Sigmoid colon (tissue), 7 donors: ENCODE measurements at places on chromosomes 11 and 22. TPM values are rescaled to one million over a fixed set of nuclear protein-coding genes. Genes with fewer than 3 reads are reported as not detected.

DNA sequence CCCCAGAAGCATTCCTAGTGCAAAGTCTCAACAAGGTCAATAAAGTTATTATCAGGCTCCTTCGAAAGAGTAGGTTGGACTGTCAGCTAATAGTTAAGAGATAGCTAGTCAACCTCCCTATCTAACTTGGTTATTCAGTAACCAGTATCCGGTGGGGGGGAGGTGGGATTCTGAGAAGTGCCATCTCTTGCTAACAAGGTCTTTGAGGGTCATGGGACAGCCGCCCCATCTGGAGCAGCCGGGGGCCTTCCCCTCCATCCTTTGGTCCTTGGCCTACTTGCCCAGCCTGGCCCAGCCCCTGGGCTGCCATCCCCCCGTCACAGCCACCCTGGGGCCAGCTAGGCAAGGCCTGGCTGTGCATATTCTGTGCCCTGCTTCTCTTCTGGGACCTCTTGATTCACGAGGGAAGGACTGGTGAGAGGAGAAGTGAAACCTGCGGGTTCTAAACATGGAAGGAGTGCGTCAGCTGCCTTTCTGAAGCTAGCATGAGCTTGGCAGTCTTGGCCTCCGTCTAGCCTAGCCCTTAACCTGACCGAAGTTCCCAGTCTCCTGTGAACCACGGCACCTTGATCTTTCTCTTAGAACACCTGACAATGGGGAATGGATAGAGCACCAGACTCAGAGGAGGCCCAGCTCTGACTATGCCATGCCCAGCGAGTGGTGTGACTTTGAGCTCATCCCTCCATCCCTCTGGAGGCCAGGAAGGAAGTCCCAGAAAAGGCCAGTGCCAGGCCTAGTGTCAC, 9.3 kb downstream of the SLC37A2 start:
- no peaks in the 10 kb centered on the region for H3K36me3 ChIP-seq
- H3K27me3 ChIP-seq: no peaks in the 10 kb centered on the region
- no peak overlapping the region for H3K4me3 ChIP-seq
- no peaks in the 10 kb centered on the region for H3K4me1 ChIP-seq

- no peak for DNase-seq
Measured at GRCh38 chr11:122898799-122899198, 16.2 kb downstream of the JHY start.

DNA sequence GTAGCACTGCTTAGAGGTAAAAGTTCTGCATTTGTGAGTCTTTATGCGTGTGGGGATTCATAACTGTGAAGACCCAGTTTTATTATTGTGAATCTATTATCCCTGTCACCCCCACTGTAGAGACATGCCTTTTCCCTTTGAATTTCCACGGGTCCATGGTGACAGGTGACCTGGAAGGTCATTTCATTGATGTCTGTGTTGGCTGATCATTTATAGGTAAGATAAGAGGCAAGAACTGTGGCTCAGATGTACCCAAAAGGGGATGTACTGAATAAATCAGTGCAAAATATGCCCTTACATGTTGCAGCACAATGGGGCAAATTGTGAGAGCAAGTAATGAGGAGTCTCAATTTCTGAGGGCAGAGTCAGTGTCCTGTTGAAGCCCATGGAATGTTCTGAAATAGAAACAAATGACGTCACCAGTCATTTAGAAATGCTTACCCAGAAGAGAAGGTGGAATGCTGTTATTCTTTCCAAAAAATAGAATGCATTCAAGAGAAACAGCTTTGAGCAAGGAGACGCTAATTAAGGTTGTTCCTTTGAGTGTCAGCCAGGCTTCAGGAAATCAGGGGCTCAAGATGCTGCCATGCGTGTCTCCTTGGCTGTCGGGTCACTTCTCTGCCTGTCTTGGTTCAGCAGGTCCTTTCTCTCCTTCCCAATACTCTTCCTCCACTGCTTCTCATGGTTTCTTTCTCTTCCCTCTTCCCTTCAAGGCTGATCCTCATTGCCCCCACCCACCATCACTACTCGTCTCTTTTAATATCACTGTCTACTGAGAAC, 118.7 kb upstream of the E2F8 start:
- no peak overlapping the region for H3K27ac ChIP-seq
- no peaks in the 10 kb centered on the region for H3K36me3 ChIP-seq
- no peak for DNase-seq
- H3K27me3 ChIP-seq: no peaks in the 10 kb centered on the region

- H3K36me3 ChIP-seq: no peaks in the 10 kb centered on the region
- no peaks in the 10 kb centered on the region for H3K27me3 ChIP-seq
- H3K27ac ChIP-seq: no peak overlapping the region
- DNase-seq: no peak
- no peaks in the 10 kb centered on the region for H3K4me1 ChIP-seq
Measured at GRCh38 chr11:79396674-79397073, 44.2 kb downstream of the TENM4 start.

DNA sequence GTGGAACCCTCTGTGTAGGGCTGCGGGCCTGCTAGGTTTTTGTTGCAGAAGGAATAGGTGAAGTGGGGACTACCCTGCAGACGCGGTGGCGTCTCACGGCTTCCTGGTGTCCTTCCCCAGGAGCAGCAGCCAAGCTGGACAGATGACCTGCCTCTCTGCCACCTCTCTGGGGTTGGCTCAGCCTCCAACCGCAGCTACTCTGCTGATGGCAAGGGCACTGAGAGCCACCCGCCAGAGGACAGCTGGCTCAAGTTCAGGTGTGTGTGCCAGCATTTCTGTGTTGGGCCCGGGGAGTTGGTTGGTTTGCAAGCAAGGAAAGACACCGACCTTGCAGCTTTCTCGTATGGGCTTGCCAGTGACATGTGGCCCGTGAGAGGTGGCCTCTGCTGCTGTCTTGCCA, 15.3 kb downstream of the TAB1 start:
- H3K4me3 ChIP-seq: no peak overlapping the region
- no peaks in the 10 kb centered on the region for H3K4me1 ChIP-seq
- no peak overlapping the region for H3K27ac ChIP-seq
- peaks cover 45% of the 10 kb centered on the region for H3K36me3 ChIP-seq
- DNase-seq: no peak

GRCh38 chr11:47258317-47258902, 614 bp downstream of the NR1H3 start:
- no peaks in the 10 kb centered on the region for H3K27me3 ChIP-seq
- H3K36me3 ChIP-seq: no peaks in the 10 kb centered on the region
- no peaks in the 10 kb centered on the region for H3K4me1 ChIP-seq
- no peak for DNase-seq

- H3K36me3 ChIP-seq: no peaks in the 10 kb centered on the region
- no peak overlapping the region for H3K27ac ChIP-seq
- no peaks in the 10 kb centered on the region for H3K27me3 ChIP-seq
- no peak for DNase-seq
Measured at GRCh38 chr11:76836613-76837291, 24.0 kb upstream of the ACER3 start.

- no peak overlapping the region for H3K27ac ChIP-seq
- DNase-seq: no peak
- H3K36me3 ChIP-seq: no peaks in the 10 kb centered on the region
- no peaks in the 10 kb centered on the region for H3K27me3 ChIP-seq
- no peak overlapping the region for H3K4me3 ChIP-seq
- peaks cover 20% of the 10 kb centered on the region for H3K4me1 ChIP-seq
Measured at GRCh38 chr22:47564158-47564450, 801.7 kb downstream of the TBC1D22A start.

DNA sequence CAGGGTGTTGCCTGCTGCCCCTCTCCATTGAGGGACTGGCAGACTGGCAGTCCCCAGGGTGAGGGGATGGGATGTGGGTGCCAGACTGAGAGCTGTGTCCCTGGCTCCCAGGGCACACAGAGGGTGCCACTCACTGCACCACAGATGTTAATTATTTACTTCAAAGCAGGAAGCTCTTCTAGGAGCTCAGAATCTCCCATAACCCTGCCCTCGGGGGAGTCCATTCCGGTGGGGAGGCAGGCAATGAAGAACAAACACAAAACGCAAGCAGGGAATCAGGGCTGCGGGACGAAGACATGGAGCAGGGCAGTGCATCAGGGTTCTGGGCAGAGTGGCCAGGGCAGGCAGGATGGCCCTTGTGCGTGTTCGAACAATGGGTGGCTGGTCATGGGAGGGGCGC, 24.4 kb upstream of the FLRT1 start:
- no peaks in the 10 kb centered on the region for H3K4me1 ChIP-seq
- H3K36me3 ChIP-seq: no peaks in the 10 kb centered on the region
- no peaks in the 10 kb centered on the region for H3K27me3 ChIP-seq
- no peak overlapping the region for H3K4me3 ChIP-seq
- no peak for DNase-seq

GRCh38 chr22:38868286-38868721, 3.7 kb downstream of the CBX6 start:
- peak; percentile 50 for DNase-seq
- peaks cover 73% of the 10 kb centered on the region for H3K4me1 ChIP-seq
- H3K27me3 ChIP-seq: no peaks in the 10 kb centered on the region
- peaks cover 17% of the 10 kb centered on the region for H3K36me3 ChIP-seq
- H3K27ac ChIP-seq: no peak overlapping the region
- no peak overlapping the region for H3K4me3 ChIP-seq

DNA sequence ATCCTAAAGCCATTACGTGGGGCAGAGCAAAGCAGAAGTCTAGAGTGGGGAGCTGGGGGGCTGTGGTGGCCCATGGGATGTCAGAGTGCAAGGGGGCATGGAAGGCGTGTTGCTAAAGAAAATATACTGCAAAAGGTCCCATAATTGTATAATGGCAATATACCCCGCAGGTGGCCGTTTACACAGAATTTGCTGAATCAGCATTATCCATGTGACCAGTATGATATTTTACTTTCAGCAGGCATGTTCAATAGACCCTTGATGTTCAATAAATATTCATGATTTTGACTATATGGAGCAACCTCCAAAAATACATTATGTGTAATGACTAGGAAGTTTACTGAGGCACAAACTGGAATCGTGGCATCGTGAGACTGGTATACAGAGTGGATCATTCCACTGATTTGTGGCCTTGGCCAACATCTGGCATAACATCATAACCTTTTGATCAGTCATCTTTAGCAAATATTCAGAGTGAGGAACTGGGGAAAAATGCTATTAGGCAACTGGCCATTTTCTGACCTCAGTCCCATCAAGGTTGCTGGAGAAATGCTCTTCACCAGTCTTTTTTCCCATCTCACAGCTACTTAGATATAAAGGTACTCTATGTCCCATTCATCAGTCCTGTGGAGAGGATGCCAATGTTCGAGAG, 29.3 kb upstream of the PPP2R1B start:
- H3K27ac ChIP-seq: no peak overlapping the region
- DNase-seq: no peak
- no peaks in the 10 kb centered on the region for H3K4me1 ChIP-seq
- H3K4me3 ChIP-seq: no peak overlapping the region

DNA sequence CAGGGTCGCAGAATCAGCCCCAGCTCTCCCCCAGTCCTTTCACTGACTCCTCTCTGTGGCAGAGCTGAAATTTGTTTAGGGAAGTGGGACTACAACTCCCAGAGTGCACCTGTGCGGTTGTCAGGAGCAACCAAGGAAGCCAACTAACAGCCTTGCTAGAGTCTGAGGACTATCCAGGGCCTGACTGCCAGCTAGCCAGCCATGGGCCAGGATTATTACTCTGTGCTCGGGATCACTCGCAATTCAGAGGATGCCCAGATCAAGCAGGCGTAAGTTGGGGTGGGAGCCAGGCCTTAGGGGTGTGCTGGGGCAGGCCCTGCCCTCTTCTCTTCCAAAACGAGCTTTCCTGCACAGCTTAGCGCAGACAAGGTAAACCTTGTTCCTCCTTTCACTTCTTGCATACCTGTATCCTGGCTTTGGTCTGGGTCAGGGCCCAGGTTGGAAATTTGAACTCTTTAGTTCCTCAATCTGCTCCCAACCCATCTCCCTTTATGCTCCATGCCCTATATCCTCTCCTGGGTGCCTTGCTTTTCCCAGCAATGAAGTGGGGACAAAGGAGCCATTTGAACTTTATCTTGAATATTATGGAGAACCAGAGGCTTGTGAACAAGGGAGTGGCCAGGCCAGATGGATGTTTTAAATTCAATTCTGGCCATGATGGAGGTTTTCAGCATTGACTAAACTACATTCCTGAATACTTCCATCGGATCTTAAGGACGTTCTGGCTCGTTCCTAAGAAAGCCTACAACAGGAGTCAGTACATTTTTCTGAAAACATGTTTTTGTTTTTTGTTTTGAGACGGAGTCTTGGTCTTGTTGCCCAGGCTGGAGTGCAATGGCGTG, at the start of gene DNAJB13:
DNAJB13 (plus strand) TSS at position 158 of the 842 bp plus-strand sequence; CDS start at position 202, 44 bp downstream.
- no peak within 1 kb of the TSS for H3K27ac ChIP-seq
- DNase-seq: peak; percentile 33
- no peaks in the 10 kb centered on the region for H3K27me3 ChIP-seq
- no peaks in the 10 kb centered on the region for H3K36me3 ChIP-seq

DNA sequence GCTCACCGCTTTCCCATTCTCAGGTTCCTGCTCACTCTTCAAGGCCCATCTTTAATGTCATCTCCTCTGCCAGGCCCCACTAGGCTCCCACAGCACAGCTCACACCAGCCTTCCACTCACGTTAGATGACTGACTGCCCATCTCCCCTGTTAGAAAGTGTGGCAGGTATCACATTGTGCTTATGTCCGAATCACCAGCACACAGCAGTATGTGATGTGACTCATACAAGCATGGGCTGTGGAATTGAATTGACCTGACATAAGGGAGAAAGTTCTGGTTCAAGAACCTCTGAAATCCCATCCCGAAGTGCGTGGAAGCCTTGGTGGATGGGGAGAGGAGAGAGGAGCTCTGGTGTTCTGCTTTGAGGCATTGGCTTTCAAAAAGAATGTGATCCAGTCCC, 6.5 kb downstream of the VSTM5 start:
- no peak for DNase-seq
- no peak overlapping the region for H3K27ac ChIP-seq
- H3K36me3 ChIP-seq: no peaks in the 10 kb centered on the region
- peaks cover 9% of the 10 kb centered on the region for H3K4me1 ChIP-seq

DNA sequence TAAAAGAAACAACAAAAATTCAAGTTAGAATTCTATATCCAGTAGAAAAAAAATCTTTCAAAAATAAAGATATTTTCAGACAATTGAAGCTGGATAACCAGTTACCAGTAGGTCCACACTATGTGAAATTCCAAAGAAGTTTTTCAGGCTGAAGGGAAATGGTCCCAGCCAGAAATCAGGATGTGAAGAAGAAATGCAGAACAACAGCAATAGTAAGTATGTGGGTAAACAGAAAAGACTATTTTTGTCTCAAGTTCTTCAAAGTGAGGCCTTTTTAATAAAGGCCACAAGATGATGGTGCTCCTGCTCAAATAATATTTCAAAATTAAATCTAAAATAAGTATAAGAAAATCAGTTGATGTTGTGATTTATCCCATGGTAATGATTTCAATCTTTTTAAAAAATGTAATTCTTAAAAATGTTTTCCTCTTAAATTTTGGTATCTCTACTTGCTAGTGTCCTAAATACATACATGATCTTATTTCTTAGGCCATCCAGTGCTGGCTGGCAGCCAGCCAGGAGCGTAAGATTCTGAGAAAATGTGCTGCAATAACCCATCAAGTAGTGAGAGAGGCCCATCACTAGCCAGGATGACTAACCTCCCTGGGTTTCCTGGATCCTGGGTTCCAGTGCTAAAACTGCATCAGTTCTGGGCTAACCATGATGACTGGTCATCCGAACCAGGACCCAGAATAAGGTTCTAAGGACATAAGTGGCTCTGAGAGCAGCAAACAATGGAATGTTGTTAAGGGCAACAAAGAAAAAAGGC, 15.6 kb upstream of the UCP3 start:
- peaks cover 8% of the 10 kb centered on the region for H3K4me1 ChIP-seq
- H3K36me3 ChIP-seq: no peaks in the 10 kb centered on the region
- no peaks in the 10 kb centered on the region for H3K27me3 ChIP-seq
- no peak overlapping the region for H3K27ac ChIP-seq
- no peak overlapping the region for H3K4me3 ChIP-seq

Gene MYEOV
- not detected for total RNA-seq

Gene NARS2
- 13.6 TPM for total RNA-seq

Gene GLYATL1
- not detected for total RNA-seq

Gene CYP2D6
- 0.81 TPM for total RNA-seq

Gene SCN2B
- 1.3 TPM for total RNA-seq

Gene HEPHL1
- total RNA-seq: not detected

Gene PATE4
- not detected for total RNA-seq

Gene APOA1
- total RNA-seq: not detected

Gene CHRM1
- 0.55 TPM for total RNA-seq
